ENCODE measurements at places on chromosomes 3 and 15.

DNA sequence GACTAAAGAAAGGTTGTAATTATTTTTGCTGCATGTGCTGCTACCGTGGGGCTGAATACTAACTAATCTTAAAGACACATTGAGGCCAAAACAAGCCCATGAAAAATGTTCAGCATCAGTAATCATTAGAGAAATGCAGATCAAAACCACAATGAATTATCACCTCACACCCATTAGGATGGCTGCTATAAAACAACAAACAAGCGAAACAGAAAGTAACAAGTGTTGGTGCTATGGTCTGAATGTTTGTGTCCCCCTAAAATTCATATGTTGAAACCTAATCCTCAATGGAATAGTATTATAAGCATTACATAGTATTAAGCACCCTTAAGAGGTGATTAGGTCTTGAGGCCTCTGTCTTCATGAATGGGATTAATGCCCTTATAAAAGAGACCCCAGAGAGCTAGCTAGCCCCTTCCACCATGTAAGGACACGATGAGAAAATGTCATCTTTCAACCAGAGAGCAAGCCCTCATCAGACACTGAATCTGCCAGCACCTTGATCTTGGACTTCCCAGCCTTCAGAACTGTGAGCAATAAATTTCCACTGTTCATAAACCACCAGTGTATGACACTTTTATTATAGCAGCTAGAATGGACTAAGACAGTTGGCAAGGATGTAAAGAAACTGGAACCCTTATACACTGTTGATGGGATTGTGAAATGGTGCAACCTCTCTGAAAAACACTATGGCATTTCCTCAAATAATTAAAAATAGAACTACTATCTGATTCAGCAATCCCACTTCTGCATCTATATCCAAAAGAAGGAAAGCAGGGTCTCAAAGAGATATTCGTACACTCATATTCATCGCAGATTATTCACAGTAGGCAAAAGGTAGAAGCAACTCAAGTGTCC, 76.1 kb downstream of the REC114 start:
- H3K36me3 ChIP-seq: no peaks in the 10 kb centered on the region
- no peak for DNase-seq
- no peak overlapping the region for H3K27ac ChIP-seq
- H3K27me3 ChIP-seq: no peaks in the 10 kb centered on the region

- no peaks in the 10 kb centered on the region for H3K27me3 ChIP-seq
- no peaks in the 10 kb centered on the region for H3K4me1 ChIP-seq
- no peak for DNase-seq
- no peak overlapping the region for H3K4me3 ChIP-seq
- no peaks in the 10 kb centered on the region for H3K36me3 ChIP-seq
Measured at GRCh38 chr15:35038626-35039451, 46.3 kb downstream of the NANOGP8 start.

- no peak for DNase-seq
- no peaks in the 10 kb centered on the region for H3K27me3 ChIP-seq
- H3K36me3 ChIP-seq: no peaks in the 10 kb centered on the region
- no peak overlapping the region for H3K27ac ChIP-seq
- H3K4me3 ChIP-seq: no peak overlapping the region
- H3K4me1 ChIP-seq: no peaks in the 10 kb centered on the region
Measured at GRCh38 chr15:80769153-80769828, 9.9 kb upstream of the CEMIP start.

GRCh38 chr3:81270603-81271379, 490.7 kb downstream of the GBE1 start:
- no peak overlapping the region for H3K4me3 ChIP-seq
- no peak for DNase-seq
- no peaks in the 10 kb centered on the region for H3K4me1 ChIP-seq
- no peaks in the 10 kb centered on the region for H3K36me3 ChIP-seq
- H3K27ac ChIP-seq: no peak overlapping the region

GRCh38 chr3:194265505-194265892, 85.6 kb downstream of the CPN2 start:
- no peaks in the 10 kb centered on the region for H3K27me3 ChIP-seq
- H3K27ac ChIP-seq: peak overlapping the region; percentile 60
- H3K4me3 ChIP-seq: no peak overlapping the region
- H3K36me3 ChIP-seq: no peaks in the 10 kb centered on the region

DNA sequence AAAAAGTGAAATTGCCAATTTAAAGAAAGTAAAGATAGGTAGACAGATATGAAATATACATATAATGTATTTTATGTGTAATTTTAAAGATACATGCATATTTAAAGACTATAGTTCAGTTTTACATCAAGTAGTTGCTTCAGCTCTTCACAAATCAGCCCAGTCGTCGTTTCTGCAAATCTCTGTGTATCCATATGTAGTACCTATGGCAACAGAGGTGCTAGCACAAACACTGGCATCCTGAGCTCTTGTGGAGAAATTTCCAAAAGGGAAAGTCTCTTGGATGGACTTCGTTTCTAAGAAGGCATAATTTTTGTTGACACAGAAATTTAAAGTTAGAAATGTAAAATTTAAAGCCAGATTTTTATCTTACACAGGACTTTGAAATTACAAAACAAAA, 1284.7 kb downstream of the ROBO1 start:
- no peaks in the 10 kb centered on the region for H3K36me3 ChIP-seq
- H3K4me3 ChIP-seq: no peak overlapping the region
- no peaks in the 10 kb centered on the region for H3K4me1 ChIP-seq
- no peak for DNase-seq
- no peak overlapping the region for H3K27ac ChIP-seq

DNA sequence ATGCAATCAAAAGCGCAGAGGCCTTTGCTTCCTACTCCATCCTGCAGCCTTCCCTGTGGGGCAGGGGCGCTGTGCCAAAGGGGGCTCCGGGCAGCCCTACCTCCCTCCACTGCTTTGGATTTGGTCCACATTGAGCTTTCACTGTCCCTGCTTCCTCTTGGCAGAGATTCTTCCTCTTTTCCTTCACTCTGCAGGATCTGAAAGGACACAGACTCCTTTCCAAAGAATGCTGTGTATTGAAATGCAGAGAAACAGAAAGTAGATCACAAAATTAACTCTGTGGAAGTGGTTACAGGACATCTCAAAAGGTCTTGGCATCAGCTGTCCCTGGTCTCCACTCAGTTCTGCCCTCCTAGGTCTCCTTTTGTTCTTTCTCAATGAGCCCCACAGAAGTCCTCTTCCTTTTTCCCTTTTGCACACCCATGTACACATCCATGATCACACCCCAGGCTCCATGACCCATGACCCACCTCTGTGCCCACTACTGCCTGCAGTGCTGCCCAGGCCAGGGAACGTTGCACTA, 64.1 kb downstream of the CCR1 start:
- no peak overlapping the region for H3K4me3 ChIP-seq
- H3K4me1 ChIP-seq: no peaks in the 10 kb centered on the region
- DNase-seq: peak; percentile 42
- H3K27ac ChIP-seq: peak overlapping the region; percentile 36
- no peaks in the 10 kb centered on the region for H3K27me3 ChIP-seq

DNA sequence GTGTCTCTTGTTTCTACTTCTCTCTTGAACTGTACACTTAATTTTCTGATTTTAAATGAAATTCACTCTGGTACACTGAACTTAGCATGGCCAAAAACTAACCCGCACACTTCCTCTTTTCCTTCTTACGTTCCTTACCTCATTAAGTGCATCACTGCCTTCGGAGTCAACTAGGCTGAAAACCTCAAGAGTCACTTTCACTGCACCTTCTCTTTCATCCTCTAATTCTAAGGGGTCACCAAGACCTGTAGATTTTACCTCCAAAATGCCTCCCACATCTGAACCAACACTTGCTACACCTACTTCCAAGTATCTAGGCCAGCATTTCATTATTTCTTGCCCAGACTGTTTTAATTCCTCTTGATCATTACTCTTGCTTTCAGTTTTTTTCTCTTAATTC, 6.6 kb downstream of the CBLB start:
- H3K27ac ChIP-seq: no peak overlapping the region
- H3K27me3 ChIP-seq: no peaks in the 10 kb centered on the region
- H3K4me1 ChIP-seq: peaks cover 30% of the 10 kb centered on the region

DNA sequence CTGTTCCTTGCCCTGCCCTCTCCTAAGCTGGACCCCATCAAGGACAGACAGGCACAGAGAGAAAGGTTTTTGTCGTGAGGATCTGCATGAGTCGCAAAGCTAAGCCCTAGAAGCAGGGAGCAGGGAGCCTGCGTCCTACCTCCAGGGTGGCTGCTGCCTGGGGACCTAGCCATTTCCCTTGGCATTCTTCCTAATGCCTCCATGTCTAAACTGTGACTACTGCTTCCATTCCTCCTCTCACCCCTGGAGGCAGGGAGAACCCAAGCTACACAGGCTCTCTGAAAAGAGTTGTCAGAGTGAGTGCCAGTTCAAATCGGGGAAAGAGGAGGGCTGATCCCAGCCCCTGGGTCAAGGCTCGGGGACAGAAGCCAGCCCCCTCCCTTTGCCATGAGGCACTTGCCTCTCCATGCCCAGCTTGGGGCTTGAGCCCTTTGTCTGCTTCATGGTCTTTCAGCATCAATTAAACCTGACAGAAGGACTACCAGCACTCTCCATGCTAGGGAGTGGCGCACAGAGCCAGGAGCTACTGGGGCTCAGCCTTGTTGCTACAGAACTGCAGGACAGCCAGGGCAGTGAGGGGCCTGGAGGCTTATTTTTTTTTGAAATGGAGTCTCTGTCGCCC, 2.4 kb downstream of the GCHFR start:
- H3K4me1 ChIP-seq: peaks cover 77% of the 10 kb centered on the region
- peaks cover 31% of the 10 kb centered on the region for H3K36me3 ChIP-seq
- no peaks in the 10 kb centered on the region for H3K27me3 ChIP-seq
- H3K27ac ChIP-seq: peak overlapping the region; percentile 84
- DNase-seq: no peak

- H3K36me3 ChIP-seq: no peaks in the 10 kb centered on the region
- H3K27ac ChIP-seq: no peak overlapping the region
- no peak overlapping the region for H3K4me3 ChIP-seq
- H3K4me1 ChIP-seq: peaks cover 60% of the 10 kb centered on the region
Measured at GRCh38 chr3:50341996-50342650, 1.5 kb upstream of the RASSF1 start.

- no peak overlapping the region for H3K27ac ChIP-seq
- H3K36me3 ChIP-seq: no peaks in the 10 kb centered on the region
- DNase-seq: no peak
Measured at GRCh38 chr15:56992725-56993124, 74.3 kb downstream of the TCF12 start.

GRCh38 chr3:20760981-20761380, 575.0 kb upstream of the SGO1 start:
- DNase-seq: no peak
- no peaks in the 10 kb centered on the region for H3K4me1 ChIP-seq
- no peaks in the 10 kb centered on the region for H3K27me3 ChIP-seq

GRCh38 chr3:108062051-108062450, 28.8 kb downstream of the CD47 start:
- H3K36me3 ChIP-seq: no peaks in the 10 kb centered on the region
- no peaks in the 10 kb centered on the region for H3K27me3 ChIP-seq
- H3K4me3 ChIP-seq: no peak overlapping the region
- no peaks in the 10 kb centered on the region for H3K4me1 ChIP-seq
- no peak overlapping the region for H3K27ac ChIP-seq

DNA sequence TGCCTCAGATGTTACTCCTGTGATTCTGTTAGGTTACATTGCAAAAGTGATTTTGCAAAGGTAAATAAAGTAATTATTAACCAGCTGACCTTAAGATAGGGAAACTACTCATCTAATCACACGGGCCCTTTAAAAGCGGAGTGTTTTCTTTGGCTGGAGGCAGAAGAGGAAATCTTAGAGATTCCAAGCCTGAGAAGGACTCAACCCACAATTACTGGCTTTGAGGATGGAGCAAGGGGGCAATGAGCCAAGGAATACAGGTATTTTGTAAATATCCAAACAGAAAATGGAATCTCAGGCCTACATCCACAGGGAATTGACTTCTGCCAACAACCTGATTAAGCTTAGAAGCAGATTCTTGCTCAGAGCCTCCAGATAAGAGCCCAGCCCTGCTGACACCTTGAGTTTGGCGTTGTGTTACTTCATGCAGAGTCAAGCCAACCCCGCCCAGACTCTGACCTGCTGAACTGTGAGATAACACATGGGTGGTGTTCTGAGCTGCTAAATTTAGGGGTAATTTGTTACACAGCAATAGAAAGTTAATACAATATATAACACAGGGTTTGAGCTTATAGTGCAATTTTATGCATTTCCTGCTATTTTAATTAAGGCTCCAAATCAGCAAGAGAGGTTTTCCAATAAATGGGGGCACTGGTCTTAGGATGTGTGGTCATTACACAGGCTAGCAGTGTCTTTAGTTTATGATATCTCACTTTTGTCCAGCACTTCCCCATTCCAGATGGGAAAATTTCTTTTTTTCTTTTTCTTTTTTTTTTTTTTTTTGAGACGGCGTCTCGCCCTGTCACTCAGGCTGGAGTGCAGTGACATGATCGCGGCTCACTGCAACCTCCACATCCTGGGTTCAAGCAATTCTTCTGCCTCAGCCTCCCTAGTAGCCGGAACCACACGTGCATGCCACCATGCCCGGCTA, 19.5 kb downstream of the NFKBIZ start:
- H3K4me3 ChIP-seq: no peak overlapping the region
- peaks cover 11% of the 10 kb centered on the region for H3K4me1 ChIP-seq
- H3K27me3 ChIP-seq: no peaks in the 10 kb centered on the region
- peak overlapping the region; percentile 49 for H3K27ac ChIP-seq

- no peaks in the 10 kb centered on the region for H3K36me3 ChIP-seq
- no peak overlapping the region for H3K4me3 ChIP-seq
- H3K27me3 ChIP-seq: no peaks in the 10 kb centered on the region
- DNase-seq: no peak
Measured at GRCh38 chr3:2856138-2857133, 253.7 kb downstream of the IL5RA start.

GRCh38 chr15:58770519-58770856, 614 bp upstream of the MINDY2 start:
- peaks cover 40% of the 10 kb centered on the region for H3K4me1 ChIP-seq
- H3K27ac ChIP-seq: peak overlapping the region; percentile 98
- no peaks in the 10 kb centered on the region for H3K36me3 ChIP-seq
- H3K4me3 ChIP-seq: peak overlapping the region; percentile 80
- no peak for DNase-seq

Measured in upper lobe of left lung (tissue), 6 donors.